Activated T-helper 17 cell treated with anti-CD3 and anti-CD28 coated beads, Interleukin-2, amount 50 U/mL, for 72 hours (primary cell): ENCODE measurements at places on chromosomes 16 and 17.

DNA sequence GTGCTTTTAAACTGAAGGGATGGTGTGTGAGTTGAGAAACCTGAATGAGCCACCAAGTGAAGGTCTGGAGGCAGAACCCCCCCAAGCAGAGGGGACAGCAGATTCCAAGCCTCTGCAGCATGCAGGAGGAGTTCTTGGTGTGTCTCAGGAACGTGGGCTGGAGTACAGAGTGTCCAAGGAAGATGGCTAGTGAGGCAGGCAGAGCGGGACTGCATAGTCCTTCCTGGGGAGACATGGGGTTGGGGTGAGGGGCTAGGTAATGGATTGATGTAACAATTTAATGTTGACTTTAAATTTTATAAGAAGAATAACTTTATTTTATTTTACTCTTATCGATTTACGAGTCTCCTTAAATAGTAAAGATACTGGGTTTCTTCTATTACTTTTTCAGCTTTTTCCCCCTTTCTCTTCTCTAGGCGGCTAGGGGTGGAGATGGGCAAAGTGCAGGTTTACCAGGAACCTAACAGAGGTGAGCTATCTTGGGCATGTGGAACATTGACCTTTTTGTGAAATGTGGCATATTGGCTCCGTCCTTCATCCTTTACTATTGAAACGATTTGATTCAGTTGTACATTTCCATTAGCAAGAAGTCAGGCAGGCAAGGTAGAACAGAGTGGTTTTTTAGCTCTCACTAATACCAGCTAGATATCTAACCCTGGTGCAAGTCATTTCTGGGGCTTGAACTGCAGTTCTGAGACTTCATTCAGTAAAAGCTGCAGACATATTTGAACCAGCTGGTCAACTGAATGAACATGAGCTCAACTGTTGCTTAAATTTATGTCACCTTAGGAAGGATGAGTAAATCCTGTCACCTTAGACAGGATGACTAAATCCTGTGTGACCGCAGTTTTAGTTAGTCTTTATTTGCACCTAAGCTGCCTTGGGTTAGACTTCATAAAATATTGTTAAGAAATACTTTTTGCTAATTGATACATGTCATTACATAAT is 9.2 kb downstream of the PRPSAP2 start:
- peak; percentile 83 for ATAC-seq

DNA sequence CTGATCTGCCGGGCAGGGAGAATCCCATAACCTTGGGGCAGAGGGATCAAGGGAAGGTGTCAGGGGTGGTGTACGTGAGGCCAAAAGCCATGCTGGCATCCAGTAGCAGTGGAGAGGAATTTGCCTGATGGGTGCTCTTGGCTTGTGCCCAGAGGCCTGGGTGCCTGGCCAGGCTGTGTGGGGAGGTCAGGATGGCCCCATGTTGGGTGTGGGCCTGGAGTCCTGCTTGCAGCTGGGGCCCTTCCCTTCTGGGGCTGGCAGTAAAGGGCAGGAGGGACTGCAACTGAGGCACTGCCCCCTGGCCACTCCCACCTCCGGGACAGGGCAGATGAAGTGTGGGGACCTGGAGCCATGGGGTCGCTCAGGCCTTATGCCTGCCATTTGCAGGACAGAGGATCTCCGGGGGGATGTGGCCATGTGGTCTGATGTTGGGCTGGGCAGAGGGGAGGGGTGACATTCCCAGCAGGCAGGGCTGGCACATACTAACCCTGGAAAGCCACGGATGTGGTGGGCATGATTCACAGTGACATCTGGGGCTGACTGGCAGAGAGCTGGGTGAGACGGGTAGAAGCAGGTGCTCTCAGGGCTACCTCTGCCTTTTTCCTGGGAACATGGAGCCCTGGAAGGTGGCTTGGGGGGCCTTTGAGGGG is 3.5 kb downstream of the FMNL1 start:
- peak; percentile 15 for ATAC-seq

DNA sequence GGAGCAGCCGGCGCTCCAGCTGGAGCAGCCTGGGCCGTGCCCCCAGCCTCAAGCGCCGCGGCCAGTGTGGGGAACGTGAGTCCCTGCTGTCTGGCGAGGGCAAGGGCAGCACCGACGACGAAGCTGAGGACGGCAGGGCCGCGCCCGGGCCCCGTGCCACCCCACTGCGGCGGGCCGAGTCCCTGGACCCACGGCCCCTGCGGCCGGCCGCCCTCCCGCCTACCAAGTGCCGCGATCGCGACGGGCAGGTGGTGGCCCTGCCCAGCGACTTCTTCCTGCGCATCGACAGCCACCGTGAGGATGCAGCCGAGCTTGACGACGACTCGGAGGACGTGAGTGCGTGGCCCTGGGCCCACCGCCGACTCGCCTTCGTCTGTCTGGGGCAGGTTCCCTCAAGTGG is 16.0 kb downstream of the TPSG1 start:
- no peak for ATAC-seq

DNA sequence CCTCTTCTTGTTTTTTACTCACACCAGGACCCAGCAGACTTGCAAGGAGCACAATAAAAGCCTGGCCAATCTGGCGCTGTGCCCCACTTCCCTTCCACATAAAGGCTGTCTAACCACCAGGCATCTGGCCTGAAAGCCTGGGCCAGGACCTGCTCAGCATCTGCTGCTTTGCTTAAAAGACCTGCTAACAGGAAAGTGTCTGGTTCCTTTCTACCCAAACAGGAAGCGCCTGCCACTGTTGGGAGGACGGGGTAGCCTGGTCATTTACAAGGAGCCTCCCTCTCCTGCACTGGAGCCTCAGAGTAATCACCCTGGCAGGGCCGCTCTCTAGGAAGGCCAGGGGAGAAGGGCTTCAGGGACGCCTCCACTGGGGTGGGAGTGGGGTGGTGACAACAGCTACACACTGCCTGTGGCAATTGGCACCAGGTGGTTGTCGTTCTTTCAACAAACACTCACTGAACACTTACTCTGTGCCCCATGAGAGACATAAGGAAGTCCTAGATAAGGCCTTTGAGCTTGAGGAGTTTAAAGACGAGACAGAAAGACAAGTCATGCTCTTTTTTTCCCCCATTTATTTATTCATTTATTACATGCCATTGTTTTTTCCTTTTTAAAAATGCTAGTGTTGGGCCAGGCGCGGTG is 6.3 kb upstream of the MMP28 start:
- no peak for ATAC-seq

GRCh38 chr16:72961863-72962262 is 86.1 kb downstream of the ZFHX3 start:
- ATAC-seq: no peak

- ATAC-seq: no peak
Observed at GRCh38 chr17:51398687-51399086, 138.3 kb downstream of the UTP18 start.

- peak; percentile 85 for ATAC-seq
Observed at GRCh38 chr17:47119746-47120520, 69.2 kb downstream of the CDC27 start.

GRCh38 chr17:79617304-79617703 is 6.5 kb upstream of the RBFOX3 start:
- ATAC-seq: no peak

DNA sequence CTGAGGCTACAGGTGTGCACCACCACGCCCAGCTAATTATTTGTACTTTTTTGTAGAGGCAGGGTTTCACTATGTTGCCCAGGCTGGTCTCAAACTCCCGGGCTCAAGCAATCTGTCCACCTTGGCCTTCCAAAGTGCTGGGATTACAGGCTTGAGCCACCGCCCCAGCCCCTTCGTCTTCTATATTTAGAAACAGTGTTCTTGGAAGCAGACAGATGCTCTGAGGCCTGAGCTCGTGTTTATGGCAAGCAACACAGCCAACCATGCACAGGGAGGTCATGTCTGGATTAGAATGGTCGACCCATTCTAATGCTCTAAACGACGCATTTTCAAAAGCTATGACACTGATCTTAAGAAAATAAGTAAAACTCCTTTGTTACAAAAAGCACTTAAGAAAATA is 16.6 kb downstream of the TMEM204 start:
- ATAC-seq: no peak

- ATAC-seq: no peak
Observed at GRCh38 chr17:49681106-49681979, 3.4 kb upstream of the SPOP start.

DNA sequence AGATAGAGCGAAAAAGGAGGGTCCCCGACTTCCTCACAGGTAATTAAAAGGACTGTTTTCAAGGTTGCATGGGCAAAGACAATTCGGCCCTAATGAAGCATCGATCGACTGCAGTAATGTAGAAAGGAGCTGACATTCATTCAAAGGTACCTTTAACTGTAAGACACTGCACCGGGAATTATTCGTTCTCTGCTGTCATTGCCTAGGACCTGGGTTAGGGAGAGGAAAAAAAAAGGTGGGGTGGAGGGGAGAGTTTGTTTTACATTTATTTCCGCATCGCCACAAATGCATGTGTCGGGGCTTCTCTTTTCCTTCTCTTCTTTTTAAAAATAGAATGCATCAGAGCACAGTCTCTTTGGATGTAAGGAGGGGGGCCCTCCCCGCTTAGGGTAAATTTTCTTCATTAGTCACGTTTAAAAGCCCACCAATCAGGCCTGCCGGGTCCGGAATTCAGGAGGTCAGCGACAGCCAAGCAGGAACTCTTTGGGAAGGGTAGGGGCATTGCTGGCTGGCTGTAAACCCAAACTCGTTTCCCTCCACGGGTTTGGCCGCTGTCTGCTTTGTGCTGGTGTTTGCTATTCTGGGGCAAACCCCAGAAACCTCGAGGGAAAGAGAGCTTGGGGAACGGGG is 496.2 kb upstream of the ZFHX3 start:
- no peak for ATAC-seq

GRCh38 chr17:6408276-6408675 is 26.6 kb downstream of the AIPL1 start:
- no peak for ATAC-seq

GRCh38 chr16:75044800-75045361 is 46.1 kb downstream of the ZNRF1 start:
- no peak for ATAC-seq

DNA sequence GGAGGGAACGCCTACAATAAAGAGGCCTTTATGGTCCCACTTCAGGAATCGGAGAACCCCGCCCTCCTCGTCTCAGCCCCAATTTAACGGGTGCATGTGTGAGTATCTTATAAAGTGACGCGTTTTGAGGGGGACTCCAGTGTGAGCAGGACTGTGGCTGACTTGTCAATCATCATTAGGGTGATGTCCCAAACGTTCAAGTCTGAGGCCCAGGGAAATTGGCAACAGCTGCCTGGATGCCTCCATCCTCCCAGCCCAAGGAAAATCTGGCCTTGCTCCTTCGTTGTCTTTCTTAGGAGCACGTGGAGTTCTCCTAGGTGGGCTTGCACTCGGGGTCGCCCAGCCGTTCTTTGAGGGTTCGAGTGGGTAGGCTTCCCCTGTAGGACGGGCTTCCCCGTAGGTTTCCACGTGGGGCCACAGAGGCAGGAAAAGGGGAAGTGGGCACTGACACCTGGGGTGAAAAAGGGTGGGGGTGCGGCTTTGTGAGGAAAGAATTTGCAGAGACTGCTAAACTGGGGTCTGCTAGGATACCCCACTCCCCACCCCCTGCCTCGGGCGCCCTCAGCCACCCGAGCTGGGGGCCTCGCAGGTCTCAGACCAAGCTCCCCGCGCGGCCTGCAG is 561 bp upstream of the HERPUD1 start:
- peak; percentile 1 for ATAC-seq

DNA sequence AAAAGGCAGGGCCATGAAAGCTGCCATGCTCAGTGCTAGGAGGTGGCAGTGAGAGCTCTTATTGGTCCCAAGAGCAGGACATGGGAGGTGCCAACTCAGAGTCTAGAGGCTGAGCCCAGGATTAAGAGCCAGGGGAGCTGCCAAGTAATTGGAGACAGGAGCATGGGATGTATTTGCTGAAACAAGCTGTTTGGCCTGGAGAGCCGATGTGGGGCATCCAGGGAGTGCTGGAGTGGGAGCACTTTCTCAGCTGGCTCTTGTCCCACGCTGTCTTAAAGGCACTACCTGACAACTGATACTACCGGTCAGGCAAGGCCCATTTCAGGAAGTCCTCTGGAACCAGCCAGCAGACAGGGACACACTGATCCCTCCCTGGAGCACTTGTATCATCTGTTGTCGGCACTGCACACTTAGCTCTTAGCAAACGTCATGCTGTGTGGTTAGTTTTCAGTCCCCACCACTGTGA is 19.3 kb downstream of the ANKFN1 start:
- no peak for ATAC-seq

GRCh38 chr16:46895399-46896313 is 11.5 kb downstream of the GPT2 start:
- ATAC-seq: no peak

DNA sequence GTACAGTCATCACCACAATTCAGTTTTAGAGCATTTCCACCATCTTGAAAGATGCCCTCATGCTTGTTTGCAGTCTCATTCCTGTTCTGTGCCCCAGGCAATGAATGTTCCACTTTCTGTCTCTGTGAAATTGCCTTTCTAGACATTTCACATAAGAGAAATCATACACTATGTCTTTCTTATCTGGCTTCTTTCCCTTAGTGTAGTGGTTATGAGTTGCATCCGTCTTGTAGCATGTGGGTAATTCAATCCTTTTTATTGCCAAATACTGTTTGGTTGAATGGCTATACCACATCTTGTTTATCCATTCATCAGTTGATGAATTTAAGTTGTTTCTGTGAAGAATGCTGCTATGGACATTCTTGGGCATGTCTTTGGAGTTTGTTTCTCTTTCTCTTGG is 132.5 kb upstream of the PLCG2 start:
- ATAC-seq: no peak
